Vagina (tissue), 2 donors: ENCODE measurements at places on chromosomes 16 and 17. TPM values are rescaled to one million over a fixed set of nuclear protein-coding genes. Genes with fewer than 3 reads are reported as not detected.

The FNDC8 gene
- not detected for total RNA-seq

The IGF2BP1 gene
- not detected for total RNA-seq

The ELMO3 gene
- 21.6 TPM for total RNA-seq

- DNase-seq, result no peak
Observed at GRCh38 chr17:7290685-7291084, 3.8 kb downstream of the YBX2 start.
